ENCODE measurements at places on chromosomes 7 and 10.

DNA sequence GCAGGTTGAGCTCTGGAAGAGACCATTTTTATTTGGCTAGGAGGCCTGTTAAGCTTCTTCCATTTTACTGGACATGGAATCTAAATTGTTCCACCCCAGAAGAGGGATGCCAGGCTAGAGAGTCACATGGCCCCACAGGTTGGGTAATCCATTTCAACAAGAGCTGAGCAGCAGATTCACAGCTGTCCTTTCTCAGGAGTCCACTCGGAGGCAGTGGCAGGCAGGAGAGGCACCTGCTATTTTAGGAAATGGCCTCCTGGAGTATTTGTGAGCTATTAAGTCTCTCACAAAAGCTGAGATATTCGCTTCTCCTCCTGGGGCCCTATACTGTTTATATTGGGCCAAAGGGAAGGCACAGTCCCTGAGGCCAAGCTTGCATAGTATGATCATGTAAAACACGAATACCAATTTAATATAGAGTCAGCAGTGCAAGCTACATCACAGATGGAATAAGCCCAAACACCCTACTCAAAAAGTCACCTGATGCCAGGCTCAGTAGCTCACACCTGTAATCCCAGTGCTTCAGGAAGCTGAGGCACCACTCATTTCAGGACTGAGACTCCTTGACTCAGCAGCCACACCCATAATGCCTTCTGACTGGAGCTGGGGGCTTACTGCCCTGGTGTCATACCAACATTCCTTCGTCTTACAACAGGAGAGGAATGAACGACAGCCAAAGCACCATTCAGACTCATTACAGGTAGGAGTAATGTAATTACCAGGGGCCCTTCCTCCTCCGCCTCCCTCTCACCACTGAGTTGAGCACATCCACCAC is 124.1 kb downstream of the LMBR1 start:
- no peak for DNase-seq

- no peak for DNase-seq
Measured at GRCh38 chr10:22389856-22390589, 44.7 kb downstream of the SPAG6 start.

DNA sequence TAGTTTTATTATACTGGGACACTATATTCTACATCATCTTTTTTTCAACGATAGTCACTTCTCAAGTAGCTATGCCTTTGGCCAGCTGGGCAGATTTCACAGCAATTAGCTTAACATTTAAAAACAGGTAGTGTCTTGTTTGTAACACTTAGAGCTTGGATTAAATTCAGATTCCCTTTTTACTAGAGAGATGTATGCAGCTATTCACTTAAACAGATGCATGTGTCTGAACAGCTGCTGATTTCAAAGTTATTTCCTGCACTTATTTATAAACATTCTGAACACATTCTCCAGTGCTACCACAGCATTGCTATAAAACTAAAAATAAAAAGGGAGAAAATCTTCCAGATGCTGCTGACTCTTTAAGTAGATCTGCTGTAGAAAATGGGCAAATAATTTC is 637.2 kb downstream of the POM121L12 start:
- peak; percentile 36 for DNase-seq

DNA sequence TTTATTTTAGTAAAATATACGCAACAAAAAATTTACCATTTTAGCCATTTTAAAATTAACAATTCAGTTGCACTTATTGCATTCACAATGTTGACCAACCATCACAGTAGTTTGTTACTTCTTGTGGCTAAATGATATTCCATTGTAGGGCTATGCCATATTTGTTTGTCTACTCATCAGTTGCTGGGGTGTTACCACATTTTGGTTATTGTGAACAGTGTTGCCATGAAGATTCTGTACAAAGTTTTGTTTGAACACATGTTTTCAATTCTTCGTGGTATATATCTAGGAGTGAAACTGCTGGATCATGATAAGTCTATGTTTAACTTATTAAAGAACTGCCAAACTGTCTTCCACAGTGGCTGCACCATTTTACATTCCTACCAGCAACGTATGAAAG is 46.3 kb upstream of the ZNF365 start:
- DNase-seq, result no peak

Measured in SJCRH30 (cell line).